ENCODE measurements at places on chromosomes 6 and 20. TPM values are rescaled to one million over a fixed set of nuclear protein-coding genes. Genes with fewer than 3 reads are reported as not detected.
A peak's percentile ranks its signal among the peaks of the same experiment; 100 is the strongest.

The ZBTB46 gene
- total RNA-seq = 15.3 TPM

The TCF21 gene
- total RNA-seq = 6.6 TPM

The SIRPD gene
- total RNA-seq = not detected

The DNMT3B gene
- total RNA-seq = 1.3 TPM

The TMEM170B gene
- total RNA-seq = 0.28 TPM

DNA sequence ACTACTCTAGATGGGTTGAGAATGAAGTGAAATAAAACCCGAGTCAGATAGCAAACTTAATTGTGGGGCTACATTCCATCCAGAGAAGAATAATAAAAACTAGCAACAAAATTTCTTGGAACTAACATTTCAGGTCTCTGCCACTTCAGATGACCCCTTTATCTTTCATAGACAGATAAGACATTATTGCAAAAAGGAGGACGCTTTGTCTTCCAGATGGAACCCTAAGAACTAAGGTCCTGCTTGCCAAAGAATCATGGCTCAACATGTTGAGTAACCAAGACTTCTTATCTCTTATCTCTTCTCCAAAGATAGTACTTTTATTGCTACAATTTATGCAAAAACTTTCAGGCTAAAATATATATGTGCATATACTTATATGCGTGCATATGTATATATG is 221.1 kb upstream of the PREP start:
- H3K4me1 ChIP-seq = peaks cover 2% of the 10 kb centered on the region
- H3K27me3 ChIP-seq = no peaks in the 10 kb centered on the region
- no peak for DNase-seq

DNA sequence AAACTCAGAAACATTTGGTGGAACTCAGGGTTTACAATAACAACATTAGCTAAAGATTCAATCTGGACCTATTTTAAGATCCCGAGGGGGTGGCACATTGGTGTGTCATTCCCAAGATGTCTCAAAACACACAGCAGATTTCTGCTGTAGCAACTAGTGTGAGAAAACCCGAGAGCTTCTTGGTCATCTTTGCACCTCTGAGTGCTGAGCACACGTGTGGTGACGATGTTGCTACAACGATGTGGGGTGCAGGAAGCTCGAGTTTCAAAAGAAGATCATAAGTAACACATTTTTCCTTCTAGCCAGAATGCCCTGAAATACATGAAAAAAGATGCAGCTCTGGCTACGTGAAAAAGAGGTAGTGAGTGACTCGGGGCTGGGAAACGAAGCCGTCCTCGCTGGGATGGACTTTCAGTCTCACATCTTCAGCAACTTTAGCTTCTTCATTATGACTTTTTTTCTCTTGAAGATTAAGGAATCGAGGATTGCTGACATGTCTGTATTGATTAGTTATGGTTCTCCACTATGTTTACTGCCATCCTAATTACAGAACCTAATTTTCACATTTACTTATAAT is 1.5 kb downstream of the RAMACL start:
- H3K4me1 ChIP-seq = peaks cover 18% of the 10 kb centered on the region
- no peak overlapping the region for H3K27ac ChIP-seq
- H3K4me3 ChIP-seq = no peak overlapping the region
- H3K36me3 ChIP-seq = peaks cover 11% of the 10 kb centered on the region
- no peaks in the 10 kb centered on the region for H3K27me3 ChIP-seq

GRCh38 chr6:5729080-5729434 is 277.7 kb downstream of the NRN1 start:
- H3K4me1 ChIP-seq = peaks cover 3% of the 10 kb centered on the region
- no peaks in the 10 kb centered on the region for H3K36me3 ChIP-seq
- DNase-seq = peak; percentile 59
- no peaks in the 10 kb centered on the region for H3K27me3 ChIP-seq
- no peak overlapping the region for H3K4me3 ChIP-seq

DNA sequence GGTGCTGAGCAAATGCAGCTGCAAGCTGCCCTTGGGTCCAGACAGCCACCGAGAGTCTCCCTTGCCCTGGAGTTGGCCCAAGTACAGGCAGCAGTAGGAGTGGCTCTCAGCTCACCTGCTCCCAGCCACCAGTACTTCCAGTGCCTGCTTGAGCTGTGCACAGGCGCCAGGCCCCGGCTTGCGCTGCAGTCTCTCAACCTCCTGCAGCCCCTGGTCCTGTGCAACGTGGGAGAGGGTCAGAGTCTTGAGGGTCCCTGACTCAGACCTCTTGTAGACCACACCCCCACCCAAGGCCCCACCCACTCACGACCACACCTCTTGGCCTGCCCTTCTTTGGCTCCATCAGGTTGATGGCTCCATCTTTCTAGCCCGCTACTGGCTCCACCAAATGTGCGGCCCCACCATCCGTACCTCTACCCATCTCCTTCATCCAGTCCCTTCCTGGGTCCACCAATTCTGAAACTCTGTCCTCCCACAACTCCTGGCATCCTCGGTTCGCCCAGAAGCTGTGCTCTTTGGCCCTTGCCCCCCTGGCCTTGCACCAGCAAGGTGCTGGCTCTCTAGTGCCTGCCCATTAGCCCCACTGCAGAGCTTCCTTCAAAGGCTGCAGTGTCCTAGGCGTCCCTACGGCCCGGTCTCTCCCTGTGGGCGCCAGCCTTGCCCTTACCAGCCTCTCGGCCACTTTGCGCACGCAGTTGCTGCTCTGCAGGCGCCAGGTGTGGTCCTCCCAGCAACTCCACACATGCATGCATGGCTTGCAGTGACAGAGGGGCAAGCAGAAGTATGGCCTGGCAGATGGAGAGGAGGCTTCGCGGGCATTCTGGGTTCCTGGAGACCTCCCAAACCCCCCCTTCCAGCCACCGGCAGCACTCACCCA is 16.5 kb upstream of the SPAG4 start:
- peaks cover 55% of the 10 kb centered on the region for H3K27me3 ChIP-seq
- peaks cover 3% of the 10 kb centered on the region for H3K4me1 ChIP-seq
- no peak overlapping the region for H3K4me3 ChIP-seq
- H3K36me3 ChIP-seq = no peaks in the 10 kb centered on the region
- no peak overlapping the region for H3K27ac ChIP-seq

DNA sequence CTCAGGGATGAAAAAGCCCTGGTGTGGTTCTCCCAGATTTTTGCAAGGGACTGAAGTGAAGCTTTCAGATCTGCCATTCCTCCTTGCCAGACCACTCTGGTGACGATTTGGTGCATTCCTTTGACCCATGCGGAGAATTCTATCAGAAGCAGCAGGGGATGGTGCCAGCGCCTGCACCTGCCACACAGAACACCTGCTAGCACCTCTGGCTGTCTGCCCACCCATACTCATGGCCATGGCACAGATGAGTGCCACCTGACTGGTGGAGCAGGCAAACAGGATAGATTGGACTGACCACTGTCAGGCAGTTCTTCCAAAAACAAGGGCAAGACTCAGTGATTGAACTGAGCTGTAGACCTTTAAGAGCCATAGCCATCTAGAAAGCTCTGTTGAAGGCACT is 107.1 kb downstream of the CDYL start:
- no peak for DNase-seq
- H3K27ac ChIP-seq = no peak overlapping the region
- H3K4me3 ChIP-seq = no peak overlapping the region
- H3K27me3 ChIP-seq = no peaks in the 10 kb centered on the region
- H3K36me3 ChIP-seq = no peaks in the 10 kb centered on the region

- no peaks in the 10 kb centered on the region for H3K27me3 ChIP-seq
- no peaks in the 10 kb centered on the region for H3K4me1 ChIP-seq
- H3K36me3 ChIP-seq = no peaks in the 10 kb centered on the region
- no peak overlapping the region for H3K27ac ChIP-seq
- no peak overlapping the region for H3K4me3 ChIP-seq
Observed at GRCh38 chr6:86153521-86153920, 510.8 kb upstream of the SYNCRIP start.
